ENCODE measurements at places on chromosomes 5 and 9.

GRCh38 chr5:156981481-156981880 is 18.5 kb upstream of the TIMD4 start:
- DNase-seq, result no peak

GRCh38 chr5:62284946-62285891 is 20.8 kb upstream of the KIF2A start:
- DNase-seq, result no peak

DNA sequence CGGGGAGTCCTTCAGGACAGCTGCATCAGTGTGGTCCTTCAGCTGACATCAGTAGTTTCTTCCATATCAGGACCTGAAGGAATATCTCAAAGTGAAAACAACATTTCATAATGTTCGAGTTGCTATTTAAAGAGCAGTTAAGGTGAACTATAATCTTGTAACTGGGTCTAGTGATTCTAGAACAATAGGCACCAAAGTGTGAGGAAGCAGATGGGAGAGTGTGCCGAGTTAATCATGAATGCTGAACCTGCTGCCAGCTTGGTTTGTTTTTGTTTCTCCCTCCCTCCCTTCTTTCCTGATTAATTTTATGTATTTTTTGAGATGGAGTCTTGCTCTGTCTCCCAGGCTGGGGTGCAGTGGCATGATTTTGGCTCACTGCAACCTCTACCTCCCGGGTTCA is 3.6 kb upstream of the PTGR1 start:
- DNase-seq, result no peak

GRCh38 chr5:133785182-133785581 is 172.8 kb upstream of the FSTL4 start:
- no peak for DNase-seq

- no peak for DNase-seq
Observed at GRCh38 chr5:117788596-117788995, 1199.8 kb downstream of the DTWD2 start.

DNA sequence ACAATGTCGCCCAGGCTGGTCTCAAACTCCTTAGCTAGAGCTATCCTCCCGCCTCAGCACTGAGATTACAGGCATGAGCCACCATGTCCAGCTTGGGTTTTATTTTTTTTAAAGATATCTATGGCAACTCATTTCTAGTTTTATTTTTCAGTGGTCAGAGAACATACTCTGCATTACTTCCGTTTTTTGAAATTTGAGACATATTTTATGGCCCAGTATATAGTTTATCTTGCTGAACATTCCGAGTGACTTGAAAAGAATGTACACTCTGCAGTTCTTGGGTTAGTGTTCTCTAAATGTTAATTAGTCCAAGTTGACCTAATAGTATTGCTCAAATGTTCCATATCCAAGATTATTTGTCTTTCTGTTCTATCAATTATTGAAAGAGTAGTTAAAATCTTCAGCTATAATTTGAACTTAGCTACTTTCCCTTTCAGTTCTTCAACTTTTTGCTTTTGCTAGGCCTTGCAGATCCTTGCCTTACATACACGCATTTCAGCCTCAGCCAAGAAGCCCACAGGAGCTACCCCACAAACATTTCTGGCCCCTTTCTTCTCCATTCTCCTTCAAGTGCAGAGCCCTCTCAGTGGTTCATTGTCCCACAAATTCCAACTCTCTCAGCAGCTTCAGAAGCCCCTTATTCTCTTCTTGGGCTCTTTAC is 22.3 kb upstream of the SNAPC3 start:
- DNase-seq, result no peak

DNA sequence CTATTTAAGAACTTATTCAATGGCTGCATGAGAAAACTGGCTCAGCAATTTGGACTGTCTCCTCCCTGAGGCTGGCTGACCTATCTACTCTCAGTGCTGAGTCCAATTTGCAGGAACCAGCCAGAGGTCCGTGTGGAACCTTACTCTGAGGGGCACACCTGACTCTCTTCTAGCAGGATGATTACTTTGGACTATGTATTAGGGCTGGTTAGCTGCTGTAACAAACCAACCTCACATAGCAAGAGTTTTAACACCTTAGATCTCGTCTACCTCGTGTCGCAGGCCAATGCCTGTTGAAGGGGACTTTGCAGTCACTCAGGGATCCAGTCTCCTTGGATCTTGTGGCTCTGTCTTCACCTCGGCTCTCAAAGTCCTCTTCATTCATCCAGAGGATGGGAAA is 3.4 kb upstream of the FAM193B start:
- DNase-seq, result no peak

- no peak for DNase-seq
Observed at GRCh38 chr5:89735082-89735481, 674.5 kb downstream of the CETN3 start.

DNA sequence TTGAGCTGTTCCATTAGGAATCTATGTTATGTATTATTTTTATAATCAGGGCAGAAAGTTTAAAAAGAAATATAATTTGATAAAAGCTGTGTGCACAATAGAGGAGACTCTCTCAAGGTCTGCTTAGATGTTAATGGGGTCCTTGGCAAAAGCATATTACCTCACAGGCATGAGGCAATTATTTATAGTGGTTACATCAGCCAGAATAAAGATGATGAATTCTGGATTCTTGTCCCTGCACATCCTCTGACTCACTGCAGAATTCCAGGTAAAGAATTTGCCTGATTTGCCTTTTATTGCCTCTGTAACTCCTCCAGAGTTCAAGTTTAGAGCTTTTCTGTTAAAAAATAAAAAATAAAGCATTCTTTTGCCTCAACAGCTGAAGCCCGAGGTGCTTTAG is 253.6 kb downstream of the MAST4 start:
- DNase-seq, result no peak

DNA sequence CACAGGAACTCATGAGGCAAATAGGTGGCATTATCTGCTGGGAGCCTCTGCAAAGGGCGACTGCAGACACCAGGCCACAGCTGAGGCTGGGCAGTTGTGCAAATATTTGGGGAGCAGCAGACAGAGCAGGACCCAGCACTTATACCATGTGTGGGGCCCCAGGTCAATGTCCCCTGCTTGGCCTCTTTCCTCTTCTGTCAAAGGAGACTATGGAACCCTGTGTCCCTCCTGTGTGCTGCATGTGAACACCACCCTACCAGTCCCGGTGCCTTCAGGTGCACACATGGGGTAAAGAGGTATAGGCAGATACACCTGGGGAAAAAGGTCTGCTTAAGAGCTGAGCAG is 50.8 kb downstream of the ROR2 start:
- DNase-seq, result no peak

GRCh38 chr5:58983526-58984452 is 400.9 kb downstream of the RAB3C start:
- no peak for DNase-seq

- no peak for DNase-seq
Observed at GRCh38 chr5:95754545-95754944, 23.4 kb downstream of the RHOBTB3 start.

DNA sequence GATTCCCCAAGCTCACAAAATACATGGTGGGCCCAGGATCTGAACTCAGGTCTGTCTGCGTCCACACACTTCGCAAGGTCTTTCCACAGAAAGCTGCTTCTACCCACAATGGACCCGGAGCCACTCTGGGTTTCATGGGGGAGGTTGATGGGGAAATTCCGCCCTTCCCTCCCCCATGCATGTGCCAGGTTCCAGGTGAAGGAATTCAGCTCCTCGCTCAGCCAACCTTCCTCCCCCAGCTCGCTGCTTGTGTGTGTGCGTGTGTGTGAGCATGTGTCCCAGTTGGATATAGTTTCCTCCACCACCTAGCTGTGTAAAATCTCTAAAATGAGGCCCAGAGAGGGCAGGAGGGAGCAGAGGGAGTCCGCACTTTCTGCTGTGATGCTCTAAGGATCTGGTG is 1.0 kb downstream of the PTGS1 start:
- DNase-seq, result no peak

- no peak for DNase-seq
Observed at GRCh38 chr9:103003689-103004088, 8.6 kb downstream of the CYLC2 start.

- DNase-seq, result no peak
Observed at GRCh38 chr5:136056336-136056735, 27.5 kb downstream of the TGFBI start.

Data from AG04450 (cell line).